A549 (cell line): ENCODE measurements at places on chromosomes 3 and 15. TPM values are rescaled to one million over a fixed set of nuclear protein-coding genes. Genes with fewer than 3 reads are reported as not detected.
A peak's percentile ranks its signal among the peaks of the same experiment; 100 is the strongest.

DNA sequence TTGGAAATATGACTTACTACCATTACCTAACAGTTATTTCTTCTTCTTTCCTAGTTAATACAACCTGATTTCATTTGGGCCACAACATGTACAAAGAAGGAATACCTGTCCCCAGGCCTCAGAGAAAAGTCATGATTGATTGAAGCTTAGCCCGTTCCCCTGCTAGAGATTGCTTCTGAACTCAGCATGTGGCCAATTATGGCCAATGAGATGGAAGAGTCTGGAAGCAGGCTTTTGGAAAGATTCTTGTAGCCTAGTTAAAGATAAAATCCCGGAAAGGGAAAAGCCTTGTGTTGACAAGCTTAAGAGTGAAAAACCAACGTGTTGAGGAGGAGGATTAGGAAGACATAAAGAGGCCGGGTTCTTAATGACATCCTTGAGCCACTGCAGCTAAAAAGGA, 17.0 kb upstream of the TM6SF1 start:
- DNase-seq = no peak

- no peak for DNase-seq
Observed at GRCh38 chr15:48579945-48580671, 65.4 kb downstream of the FBN1 start.

- no peak for DNase-seq
Observed at GRCh38 chr15:70319466-70319865, 221.7 kb upstream of the TLE3 start.

GRCh38 chr3:122481390-122481789, 33.3 kb downstream of the KPNA1 start:
- no peak for DNase-seq

GRCh38 chr3:37221407-37221806, 47.0 kb upstream of the LRRFIP2 start:
- DNase-seq = peak; percentile 95

DNA sequence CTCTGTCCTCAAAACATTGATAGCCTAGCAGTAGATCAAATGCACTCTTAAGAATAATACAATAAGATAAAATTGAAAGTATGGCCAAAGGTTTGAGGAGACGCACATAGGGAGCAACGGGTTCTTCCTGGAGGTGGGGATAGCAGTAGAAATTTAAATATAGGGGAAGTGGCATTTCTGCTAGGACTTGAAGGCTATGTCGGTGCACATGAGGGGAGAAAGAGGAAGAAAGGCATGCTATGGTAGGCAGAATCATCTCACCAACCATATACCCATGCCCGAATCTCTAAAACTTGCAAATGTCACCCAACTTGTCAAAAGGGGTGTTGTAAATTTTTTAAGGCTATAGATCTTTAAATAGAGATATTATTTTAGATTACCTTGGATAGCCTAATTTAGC, 735.1 kb upstream of the LMCD1 start:
- DNase-seq = no peak

- no peak for DNase-seq
Observed at GRCh38 chr15:45585069-45585791, 1.9 kb upstream of the BLOC1S6 start.

GRCh38 chr15:45027220-45027619, 4.2 kb downstream of the SORD start:
- no peak for DNase-seq

DNA sequence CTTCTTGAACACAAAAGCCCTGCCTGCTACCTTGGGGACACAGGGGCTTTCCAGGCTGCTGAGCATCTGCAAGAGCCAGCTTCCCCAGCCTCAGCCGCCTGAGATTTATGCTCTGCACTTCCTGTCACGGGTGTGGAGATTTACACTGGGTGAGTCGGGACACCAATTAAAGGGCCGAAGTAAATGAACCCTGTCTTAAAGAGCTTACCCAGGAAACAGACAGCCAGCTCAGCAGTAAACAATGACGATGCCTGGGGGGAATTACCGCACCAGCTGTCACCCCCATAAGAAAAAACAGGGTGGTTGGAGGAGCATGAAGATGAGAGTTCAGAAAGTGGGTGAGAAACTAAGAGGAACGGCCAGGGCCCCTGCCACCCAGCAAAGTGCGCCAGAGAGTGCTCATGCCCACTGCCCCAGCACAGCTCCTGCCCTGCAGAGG, 37.5 kb upstream of the IQSEC1 start:
- DNase-seq = no peak

DNA sequence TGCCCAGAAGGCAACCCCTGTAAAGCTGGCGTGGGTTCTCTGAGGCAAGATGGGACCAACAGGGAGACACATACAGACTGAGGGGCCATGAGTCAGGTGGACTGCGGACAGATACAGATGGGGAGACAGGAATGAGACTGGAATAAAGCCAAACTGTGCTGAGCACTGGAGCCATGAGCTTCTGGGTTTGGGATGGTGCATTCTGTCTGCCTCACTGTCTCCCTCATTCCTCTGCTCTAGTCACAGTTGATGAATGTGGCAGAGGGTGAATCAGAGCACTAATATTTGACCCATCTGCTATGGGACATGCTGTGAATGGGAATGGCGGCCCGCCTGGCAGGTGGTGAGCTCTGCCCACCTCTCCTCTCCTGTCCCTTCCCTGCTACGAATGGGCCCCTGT, 262.9 kb downstream of the EPHB1 start:
- no peak for DNase-seq

- DNase-seq = peak; percentile 42
Observed at GRCh38 chr3:190012784-190013183, 107.9 kb downstream of the P3H2 start.

DNA sequence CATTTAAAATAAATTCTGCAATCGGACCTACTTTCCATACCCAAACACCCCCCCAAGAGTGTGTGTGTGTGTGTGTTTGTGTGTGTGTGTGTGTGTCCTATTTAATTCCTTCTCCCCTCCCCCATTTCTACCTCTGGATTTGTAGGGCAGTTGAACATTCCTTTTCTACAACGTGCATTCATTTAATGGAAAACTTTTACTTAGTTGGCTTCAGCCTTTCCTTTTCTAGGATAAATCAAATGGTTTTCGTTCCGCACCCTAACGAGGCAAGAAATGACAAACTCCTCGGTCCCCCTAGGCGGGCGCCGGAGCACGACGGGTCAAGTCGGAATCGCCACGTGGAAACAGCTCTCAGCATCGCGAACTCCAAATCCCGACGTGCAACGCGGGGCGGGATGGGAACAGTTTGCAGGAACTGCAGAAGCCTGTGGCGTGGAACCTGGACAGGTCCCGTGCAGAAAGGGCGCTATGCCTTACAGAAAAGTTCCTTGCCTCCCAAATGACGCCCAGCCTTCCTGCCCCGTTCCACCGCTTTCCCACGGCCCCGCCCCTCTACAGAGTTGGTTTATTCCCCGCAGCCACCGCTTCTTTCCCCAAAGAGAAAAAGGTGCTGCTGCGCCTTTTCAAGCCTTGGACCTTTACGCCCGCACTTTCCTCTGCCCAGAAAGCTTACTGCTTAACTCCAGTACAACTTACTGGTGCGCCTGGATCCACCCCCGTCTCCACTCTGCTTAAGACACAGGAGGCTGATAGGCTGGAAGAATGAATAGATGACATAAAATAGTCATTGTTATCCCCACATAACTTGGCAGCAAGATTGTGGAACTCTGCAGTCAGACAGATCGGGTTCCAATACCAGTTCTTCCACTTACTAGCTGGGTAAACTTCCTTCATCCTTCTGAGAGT, 1.1 kb upstream of the EIF2B5 start:
- peak; percentile 54 for DNase-seq

DNA sequence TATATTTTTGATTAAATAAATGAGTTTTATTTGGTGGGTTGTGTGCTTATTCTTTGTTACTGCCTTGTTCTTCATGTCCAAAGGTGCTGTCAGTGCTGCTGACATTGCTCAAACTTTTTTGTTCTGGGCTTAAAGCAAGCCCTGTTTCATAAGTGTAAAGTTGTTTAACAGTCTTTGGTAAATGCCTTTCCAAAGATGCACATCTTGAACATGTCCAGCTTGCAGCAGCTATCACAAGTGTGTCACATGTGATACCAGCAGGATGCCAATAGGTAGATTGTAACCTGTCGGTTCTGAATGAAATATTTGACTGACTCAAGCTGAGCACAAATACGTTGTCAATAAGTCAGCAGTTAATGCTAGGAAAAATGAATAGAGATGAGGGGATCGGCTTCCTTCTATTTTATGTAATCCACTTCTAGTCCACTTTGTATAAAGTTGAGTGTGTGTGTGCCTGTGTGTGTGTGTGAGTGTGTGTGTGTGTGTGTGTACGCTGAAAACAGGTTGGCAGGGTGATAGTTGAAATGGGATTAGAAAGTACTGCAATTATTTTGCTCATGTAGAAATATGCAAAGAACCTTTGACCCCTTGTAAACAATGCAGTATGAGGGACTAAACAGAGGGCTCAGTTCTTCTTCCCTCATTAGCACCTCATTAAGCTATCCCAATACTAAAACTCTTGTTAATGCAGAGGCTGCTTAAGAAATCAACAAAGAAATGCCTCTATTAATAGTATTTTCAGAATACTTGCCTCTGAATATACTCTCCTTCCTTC, 986.5 kb downstream of the TUSC7 start:
- no peak for DNase-seq

DNA sequence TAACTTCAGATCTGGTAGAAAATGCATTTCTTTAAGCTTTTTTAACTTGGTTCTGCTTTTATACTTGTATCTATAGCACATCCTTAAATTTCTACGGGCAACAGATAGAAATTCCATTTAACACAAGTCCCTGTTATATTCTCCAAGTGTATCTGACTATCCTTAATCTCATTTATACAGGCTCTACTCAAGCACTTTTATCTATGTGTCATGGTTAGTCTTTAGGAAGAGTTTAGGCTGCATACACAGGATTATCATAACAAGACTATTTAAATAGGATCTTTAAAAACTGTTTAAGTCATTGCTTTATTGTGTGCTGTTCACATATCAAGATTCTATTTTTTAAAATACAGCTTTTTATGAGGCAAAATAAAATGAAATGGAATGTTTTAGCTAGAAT, 52.7 kb downstream of the SETD5 start:
- no peak for DNase-seq

GRCh38 chr3:180698760-180699270, 19.5 kb upstream of the CCDC39 start:
- no peak for DNase-seq

DNA sequence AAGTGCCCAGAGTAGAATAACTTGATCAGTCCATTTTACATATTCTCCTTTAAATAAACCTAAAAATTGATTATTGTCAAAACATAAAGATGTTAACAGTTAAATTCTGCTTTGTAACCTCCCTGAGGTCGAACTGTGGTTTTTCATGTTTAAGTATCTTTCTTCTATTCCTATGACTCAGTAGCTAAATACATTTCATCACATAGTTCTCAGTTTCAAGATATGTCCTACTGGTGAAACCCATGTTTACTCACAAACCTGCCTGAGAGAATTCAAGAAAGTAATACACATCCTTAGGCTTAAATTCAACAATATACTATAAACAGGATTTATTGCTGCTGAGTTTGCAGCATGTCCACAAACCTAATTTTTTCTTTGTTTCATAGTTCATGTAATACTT, 692.9 kb downstream of the ZPLD1 start:
- DNase-seq = no peak

DNA sequence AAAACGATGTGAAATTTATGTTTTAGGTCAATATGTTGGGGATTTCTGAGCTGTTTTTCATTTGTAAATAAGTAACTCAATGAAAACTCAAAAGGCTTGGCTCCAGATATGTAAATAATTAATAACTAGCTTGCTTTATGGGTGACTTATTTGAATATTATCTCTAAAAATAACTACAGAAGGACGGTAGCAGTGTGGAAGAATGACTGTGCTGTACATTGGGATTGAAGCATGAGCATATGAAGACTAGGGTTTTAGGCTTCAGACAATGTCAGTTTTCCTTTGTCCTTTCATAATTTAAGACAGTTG, 343.9 kb downstream of the GRM7 start:
- DNase-seq = no peak

GRCh38 chr15:75921732-75922703, 18.3 kb downstream of the FBXO22 start:
- DNase-seq = peak; percentile 71

- peak; percentile 93 for DNase-seq
Observed at GRCh38 chr15:58546635-58547627, 115.1 kb downstream of the LIPC start.

DNA sequence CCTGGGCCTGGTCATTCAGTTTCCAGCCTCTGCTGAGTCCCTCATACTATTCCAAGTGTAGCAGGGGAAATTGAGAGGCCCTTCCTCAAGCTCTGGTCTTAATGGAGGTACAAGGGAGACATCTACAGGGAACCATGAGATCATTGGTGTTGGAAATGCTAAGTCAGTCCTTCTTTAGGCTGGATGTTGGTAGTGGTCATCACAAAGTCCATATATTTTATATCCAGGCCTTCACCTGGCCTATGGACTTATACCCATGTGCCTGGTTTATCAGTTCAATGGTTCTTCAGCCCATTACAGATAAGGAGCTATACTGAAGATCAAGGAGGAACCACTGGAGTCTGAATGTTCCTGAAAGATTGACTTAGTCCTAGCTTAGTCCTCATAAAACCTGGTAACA, 135.0 kb downstream of the STAG1 start:
- peak; percentile 14 for DNase-seq

DNA sequence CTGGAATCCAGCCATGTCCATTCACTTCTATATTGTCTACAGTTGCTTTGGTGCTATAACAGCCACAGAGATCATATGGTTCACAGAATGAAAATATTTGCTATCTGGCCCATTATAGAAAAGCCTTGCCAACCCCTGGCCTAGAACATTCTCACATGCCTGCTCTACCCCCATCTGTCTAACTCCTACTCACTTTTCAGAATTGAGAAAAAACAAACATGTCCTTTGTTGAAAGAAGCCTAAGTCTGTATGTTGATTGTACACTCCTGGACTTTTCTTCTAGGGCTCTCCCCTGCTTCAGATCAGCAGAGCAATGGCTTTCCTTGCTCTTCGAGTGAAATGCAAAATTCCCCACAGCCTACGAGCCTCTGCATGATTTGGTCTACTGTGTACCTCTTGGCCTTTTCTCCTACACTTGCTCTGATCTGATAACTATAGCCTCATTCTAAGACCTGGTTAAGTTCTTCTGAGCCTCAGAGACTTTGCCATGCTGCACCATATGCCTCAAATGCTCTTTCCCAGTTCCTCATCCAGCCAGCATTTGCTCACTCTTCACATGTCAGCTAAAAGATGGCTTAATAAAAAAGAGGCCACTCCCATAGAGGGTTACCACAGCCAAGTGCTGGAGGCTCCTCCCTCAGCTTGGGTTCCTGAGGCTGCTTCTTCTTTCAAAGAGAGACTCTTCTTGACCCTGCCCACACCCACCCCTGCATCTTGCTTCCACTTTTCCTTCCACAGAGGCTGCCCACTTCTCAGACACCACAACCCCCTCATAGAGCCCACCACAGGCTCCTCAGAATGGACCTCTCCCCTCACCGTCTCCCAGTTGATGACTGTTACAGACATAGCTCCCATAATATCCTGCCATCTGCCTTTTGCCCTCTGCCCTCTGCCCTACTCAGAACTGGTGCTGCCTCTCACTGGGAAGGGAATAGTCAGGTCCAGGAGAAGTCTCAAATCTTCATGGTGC, 22.9 kb upstream of the DCLK3 start:
- no peak for DNase-seq

GRCh38 chr3:145272684-145273083, 888.3 kb downstream of the PLOD2 start:
- no peak for DNase-seq

- DNase-seq = no peak
Observed at GRCh38 chr3:43152649-43153048, 46.8 kb upstream of the POMGNT2 start.

The MST1R gene
- 5.9 to 6.1 TPM (median 6.0 TPM) in 3 replicates for polyA plus RNA-seq

The MESP2 gene
- polyA plus RNA-seq = 0.50 to 0.57 TPM (median 0.53 TPM) in 3 replicates

The SCAMP2 gene
- 40.4 to 43.3 TPM (median 41.5 TPM) in 3 replicates for polyA plus RNA-seq

The POLR2M gene
- 63.2 to 67.9 TPM (median 65.0 TPM) in 3 replicates for polyA plus RNA-seq

The ZMYND10 gene
- polyA plus RNA-seq = 0.71 to 0.84 TPM (median 0.77 TPM) in 3 replicates

The ZNF620 gene
- polyA plus RNA-seq = 2.1 to 2.5 TPM (median 2.4 TPM) in 3 replicates

The SH3GL3 gene
- polyA plus RNA-seq = 0.21 to 0.37 TPM (median 0.22 TPM) in 3 replicates

The KCNAB1 gene
- not detected in 3 replicates for polyA plus RNA-seq
